CD4-positive, alpha-beta T cell treated with Interleukin-10 for 1 hour (primary cell): ENCODE measurements at places on chromosomes 7 and 10.

- DNase-seq, result no peak
Observed at GRCh38 chr10:86304436-86304835, 62.2 kb downstream of the GRID1 start.

DNA sequence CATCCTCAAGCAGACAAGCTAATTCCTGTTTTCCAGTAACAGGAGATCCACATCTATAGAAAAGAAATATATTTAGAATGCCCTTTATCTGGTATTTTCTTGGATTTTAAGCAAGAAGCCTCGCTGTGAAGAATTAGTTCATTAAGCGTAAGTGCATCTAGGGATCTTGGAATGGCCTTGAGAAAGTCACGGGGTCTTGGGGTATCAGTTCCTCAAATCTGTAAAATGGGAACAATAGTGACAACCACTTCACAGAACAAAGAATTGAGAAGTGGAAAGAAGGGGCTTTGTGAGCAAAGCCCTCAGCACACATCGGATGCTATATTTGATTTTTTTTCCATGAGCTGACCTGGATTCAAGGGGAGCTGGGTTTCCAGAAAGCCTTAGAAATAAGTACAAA, 32.3 kb upstream of the WDFY4 start:
- no peak for DNase-seq

GRCh38 chr7:10888861-10889260, 84.8 kb upstream of the PHF14 start:
- DNase-seq, result peak; percentile 23

- DNase-seq, result no peak
Observed at GRCh38 chr10:63744060-63744941, 223.1 kb downstream of the REEP3 start.

DNA sequence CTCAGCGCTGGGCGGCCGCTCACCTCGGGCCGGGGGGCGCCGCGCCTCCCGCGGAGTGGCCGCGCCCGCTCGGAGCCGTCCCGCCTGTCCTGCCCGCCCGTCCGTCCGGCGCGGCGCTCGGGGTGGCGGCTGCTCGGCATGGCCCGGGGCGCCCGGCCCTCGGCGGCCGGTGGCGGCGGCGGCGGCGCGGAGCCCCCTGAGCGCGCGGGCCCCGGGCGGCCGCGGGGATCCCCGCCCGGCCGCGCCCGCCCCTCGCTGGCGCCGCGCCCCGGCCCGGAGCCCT, 338 bp downstream of the SDK1 start:
- no peak for DNase-seq

GRCh38 chr7:27214239-27214950, 14.5 kb upstream of the HOXA13 start:
- no peak for DNase-seq

DNA sequence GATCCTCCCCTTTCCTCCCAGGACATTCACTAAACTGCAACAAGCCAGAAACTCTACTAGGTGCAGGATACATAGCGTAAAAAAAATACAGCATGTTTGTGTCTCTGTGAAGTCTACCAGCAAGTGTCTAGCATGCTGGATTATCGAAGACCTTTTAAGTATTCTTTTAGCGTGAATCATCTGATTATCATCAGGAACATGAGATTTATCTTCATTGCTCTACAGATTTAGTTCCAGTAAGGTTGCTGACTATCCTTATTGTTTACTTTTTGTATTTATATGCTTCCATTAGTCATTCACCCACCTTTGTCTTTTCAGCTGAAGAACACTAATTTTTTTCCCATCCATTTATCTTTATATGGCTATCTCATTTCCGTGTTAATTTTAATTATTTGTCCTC, 62.8 kb downstream of the PDZD8 start:
- DNase-seq, result no peak

DNA sequence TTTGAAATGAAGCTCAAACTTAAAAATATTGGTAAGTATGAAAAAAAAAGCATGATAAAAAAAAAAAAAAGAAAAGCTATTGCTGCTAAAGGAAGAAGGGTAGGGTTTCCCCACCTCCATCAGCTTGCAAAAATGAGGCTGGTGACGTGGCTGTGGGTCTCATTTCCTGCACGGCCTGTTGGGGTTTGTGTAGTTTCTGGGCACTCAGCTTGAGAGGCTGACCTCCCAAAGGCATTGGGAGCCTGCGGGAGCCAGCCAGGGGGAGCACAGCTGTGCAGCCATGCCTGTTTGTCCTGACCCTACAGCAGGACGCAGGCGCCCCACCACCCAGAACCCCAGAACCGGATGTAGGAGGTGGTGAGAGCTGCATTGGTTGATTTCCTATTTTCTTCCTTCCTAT, 48.8 kb upstream of the CARD11 start:
- DNase-seq, result peak; percentile 81

GRCh38 chr7:123580406-123581161, 21.0 kb upstream of the ASB15 start:
- no peak for DNase-seq

- no peak for DNase-seq
Observed at GRCh38 chr7:17548014-17548653, 249.7 kb downstream of the AHR start.

GRCh38 chr10:11184093-11184492, 166.4 kb downstream of the CELF2 start:
- no peak for DNase-seq

DNA sequence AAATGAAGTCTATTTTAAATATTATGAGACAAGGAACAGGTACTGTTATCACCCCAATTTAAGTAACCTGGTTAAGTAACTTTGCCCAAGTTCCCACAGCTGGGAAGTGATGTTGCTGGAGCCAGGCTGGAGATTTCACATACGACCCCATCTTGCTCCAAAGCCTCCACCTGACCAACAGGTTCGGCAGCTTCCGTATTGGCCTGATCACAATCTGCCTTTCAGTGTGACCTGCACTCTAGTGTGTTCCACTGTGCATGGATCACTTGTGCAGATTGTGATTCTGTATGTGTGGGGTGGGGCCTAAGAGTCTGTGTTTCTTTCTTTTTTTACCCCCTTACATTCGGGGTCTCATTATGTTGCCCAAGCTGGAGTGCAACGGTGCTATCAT, 66.1 kb downstream of the PRTFDC1 start:
- no peak for DNase-seq

DNA sequence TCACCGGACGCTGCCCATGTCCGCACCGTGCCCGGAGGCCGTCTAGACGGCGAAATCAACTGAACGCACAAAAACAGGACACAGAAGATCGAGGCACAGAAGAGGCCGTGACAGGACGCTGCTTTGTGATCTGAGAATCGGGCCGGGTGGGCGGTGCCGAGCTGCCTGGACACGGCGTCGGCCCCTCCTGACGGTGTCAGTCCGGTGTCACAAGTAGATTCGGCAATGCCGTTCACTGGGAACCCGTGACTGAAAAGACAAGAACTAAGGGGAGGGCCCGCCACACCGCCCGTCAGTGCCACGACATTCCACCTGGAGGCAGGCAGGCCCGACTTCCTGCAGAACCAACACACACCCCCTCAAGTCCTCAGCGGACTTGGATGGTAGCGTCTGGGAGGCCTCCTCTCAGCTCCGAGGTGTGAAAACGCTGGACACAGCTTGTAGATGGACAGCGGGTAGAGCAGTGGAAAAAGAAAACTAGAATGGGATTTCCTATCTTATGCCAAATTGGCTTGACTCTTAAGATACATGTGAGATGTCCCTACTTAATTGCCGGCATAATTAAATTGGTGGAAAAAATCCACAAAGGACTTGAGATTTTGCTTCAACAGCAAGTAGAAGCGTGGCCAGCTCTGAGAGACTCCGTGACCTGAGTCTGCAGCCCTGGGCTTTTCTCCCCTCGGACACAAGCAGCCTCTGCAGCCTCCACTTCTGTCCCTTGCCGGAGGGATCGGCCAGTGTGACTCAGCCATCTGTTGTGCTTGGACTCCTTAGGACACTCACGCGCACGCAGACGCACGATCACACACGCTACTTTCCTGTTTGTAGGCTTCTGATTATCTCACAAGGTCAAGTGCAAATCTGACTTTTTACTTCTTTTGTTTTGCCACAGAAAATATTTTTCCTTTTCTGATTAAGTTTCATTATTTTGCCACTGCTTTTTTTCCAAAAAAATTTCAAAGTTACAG, 269.0 kb downstream of the DIP2C start:
- no peak for DNase-seq

- no peak for DNase-seq
Observed at GRCh38 chr7:205115-206010, 13.0 kb downstream of the FAM20C start.

GRCh38 chr7:101315336-101315735, 6.3 kb downstream of the IFT22 start:
- DNase-seq, result peak; percentile 55

GRCh38 chr7:121084748-121085336, 96.3 kb downstream of the CPED1 start:
- no peak for DNase-seq

GRCh38 chr7:1537535-1538412, 7.3 kb downstream of the MAFK start:
- no peak for DNase-seq

DNA sequence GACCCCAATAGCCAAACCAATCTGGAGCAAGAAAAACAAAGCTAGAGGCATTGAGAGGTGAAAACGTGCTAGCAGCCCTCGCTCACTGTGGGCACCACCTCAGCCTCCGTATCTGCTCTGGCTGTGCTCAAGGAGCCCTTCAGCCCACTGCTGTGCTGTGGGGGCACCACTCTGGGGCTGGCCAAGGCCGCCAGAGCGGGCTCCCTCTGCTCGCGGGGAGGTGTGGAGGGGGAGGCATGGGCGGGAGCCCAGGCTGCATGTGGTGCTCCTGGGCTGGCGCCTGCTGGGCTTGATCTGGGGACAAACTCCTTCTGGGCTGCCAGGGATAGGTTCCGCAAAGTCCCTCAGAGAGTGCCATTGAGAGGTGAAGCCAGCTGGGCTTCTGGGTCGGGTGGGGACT, 1002.0 kb downstream of the GATA3 start:
- no peak for DNase-seq

DNA sequence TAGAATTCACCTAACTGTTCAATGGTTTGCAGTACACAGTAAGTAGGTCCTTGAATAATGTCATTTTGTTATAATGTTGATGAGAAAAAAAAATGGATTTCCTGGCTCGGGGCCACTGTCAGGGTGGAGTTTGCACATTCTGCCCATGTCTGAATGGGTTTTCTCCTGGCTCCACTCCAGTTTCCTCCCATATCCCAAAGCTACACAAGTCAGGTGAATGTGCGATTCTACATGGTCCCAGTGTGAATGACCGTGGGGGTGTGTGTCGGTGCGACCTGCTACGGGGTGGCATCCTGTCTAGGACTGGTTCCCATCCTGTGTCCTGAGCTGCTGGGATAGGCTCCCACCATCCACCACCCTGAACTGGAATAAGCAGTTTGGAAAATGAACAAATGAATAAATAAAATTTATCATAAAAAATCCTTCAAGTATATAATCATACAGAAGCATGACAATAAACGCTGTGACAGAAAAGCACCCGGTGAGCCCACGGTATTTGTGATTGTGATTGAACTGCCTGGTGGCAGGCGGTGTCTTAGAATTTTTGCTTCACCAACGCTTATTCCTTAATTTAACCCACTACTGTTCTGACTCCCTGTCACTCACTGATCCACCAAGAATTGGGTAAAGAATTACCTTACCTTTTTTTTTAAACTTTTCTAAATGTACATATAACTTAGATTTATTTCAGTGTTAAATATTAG, 114.1 kb downstream of the ICA1 start:
- no peak for DNase-seq

- peak; percentile 52 for DNase-seq
Observed at GRCh38 chr10:21496343-21497176, 28.9 kb downstream of the SKIDA1 start.

DNA sequence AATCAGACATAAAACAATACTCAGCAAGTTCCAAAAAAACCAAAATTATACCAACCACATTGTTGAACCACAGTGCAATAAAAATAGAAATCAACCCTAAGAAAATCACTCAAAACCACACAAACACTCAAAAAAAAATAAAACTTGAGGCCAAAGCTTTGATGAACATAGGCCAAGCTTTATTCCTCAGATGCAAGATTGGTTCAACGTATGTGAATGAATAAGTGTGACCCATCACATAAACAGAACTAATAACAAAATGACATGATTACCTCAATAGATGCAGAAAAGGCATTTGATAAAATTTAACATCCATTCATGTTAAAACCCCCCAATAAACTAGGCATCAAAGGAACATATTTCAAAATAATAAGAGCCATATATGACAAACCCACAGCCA, 506.1 kb upstream of the FZD8 start:
- no peak for DNase-seq

DNA sequence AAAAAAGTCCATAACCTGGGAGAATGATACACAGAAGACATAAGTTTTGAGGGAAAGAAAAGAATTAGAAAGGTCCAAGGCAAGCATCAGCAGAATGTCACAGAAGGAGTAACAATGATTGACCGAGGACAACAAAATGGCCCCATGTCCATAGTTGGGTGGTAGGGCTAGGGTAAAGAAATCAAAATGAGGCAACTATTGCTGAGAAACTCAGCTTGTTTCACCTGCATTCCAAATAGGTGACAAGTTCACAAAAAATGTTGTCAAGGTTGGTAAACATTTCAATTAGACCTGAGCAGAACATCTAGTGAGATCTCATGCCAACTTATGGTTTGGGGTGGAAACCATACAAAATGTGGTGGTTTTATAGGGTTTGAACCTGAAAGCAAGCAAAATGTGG, 22.8 kb upstream of the DLX6 start:
- DNase-seq, result no peak

GRCh38 chr10:23918839-23919238, 290.1 kb upstream of the KIAA1217 start:
- no peak for DNase-seq

DNA sequence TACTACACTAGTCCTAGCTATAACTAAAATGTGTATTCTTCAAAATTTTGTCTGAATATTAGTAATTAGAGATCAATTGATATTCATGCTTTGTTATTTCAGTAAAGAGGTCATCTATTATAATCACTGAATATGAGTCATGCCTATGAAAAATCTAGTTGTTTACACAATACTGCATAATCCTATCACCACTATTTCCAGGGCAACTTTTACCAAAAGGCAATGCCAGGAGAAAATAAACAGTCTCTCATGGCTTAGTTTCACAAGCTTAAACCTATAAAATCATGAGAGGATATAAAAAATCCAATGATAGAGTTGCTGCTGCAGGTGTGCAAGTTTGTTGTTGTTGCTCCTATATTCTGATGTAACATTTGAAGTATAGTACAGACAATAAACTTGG, 149.9 kb upstream of the COL1A2 start:
- no peak for DNase-seq

DNA sequence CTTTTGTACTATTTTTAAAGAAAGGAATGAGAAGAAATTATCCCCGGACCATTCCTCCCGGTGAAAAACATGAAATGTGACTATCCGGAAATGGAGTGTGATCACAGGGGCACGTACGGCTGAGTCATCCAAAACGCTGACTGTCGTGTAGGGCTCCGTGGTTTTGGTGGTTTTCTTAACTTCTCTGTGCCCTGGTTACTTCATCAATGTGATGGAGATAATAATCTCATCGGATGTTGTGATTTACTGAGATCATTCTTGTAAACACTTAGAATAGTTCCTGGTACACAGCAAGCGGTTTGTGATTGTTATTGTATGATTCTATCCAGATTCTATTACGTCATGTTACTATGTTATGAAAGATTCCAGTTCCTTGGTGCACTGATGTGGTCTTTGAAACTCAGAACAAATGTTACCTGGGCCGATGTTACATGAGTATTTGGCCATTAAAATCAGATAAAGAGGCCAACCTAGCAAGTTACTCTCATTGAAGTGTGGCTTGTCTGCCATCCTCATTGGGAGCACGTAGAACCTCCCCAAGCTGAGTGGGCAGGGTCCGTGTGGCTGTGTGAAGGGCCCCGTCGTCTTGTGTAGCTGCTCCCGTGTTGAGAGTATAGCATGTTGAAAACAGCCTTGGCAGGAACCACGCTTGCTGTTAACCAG, 99.5 kb downstream of the CAMK1D start:
- DNase-seq, result peak; percentile 88
